ENCODE measurements at places on chromosomes 13 and 19.
A peak's percentile ranks its signal among the peaks of the same experiment; 100 is the strongest.

GRCh38 chr19:51246164-51246552 lies 4.7 kb upstream of the SIGLECL1 start:
- DNase-seq, result peak; percentile 6

DNA sequence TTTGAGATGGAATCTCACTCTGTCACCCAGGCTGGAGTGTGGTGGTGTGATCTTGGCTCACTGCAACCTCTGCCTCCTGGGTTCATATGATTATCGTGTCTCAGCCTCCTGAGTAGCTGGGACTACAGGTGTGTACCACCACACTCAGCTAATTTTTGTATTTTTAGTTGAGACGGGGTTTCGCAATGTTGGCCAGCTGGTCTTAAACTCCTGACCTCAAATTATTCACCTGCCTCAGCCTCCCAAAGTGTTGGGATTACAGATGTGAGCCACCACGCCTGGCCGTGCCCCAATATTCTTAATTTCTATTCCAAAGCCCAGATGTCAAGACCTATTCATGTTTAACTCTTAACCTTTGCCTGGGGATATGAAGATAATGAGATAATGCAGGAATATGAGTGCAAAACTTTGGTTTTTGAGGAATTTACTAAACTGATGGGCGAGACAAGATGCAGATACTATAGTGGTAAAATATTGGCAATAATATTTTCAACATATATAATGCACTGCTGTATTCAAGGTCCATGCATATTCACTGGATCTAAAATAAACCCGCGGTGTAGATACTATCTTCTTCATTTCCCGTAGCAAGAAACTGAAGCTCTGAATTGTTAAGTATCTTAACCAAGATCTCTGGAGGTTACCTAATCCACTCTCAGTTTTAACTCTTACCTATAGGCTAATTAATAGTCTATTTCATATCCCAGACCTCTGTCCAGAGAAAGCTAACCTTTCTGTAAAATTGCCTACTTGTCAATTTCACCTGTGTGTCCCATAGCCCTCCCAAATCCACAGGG lies 43.7 kb upstream of the HMGB1 start:
- DNase-seq, result no peak

DNA sequence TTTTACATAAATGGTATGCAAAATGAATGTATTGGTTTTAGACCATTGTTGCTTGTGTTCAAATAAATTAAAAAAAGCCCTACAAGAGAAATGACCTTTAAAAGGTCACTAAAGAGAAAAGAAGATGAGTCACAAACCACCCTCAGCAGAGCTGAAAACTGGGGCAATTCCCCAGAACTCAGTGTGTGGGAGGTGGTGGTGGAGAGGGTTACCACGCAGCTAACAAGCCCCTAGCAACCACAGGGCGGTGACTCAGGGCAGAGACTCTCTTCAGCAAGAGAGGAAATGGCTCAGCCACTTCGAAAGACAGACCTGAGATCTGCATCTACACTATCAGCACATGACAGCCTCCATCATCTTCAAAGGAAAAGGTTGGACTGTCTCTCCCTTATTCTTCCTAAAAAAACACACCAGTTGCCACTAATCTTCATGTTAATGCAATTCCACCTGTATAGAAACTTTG lies 29.4 kb upstream of the NDFIP2 start:
- DNase-seq, result peak; percentile 67

DNA sequence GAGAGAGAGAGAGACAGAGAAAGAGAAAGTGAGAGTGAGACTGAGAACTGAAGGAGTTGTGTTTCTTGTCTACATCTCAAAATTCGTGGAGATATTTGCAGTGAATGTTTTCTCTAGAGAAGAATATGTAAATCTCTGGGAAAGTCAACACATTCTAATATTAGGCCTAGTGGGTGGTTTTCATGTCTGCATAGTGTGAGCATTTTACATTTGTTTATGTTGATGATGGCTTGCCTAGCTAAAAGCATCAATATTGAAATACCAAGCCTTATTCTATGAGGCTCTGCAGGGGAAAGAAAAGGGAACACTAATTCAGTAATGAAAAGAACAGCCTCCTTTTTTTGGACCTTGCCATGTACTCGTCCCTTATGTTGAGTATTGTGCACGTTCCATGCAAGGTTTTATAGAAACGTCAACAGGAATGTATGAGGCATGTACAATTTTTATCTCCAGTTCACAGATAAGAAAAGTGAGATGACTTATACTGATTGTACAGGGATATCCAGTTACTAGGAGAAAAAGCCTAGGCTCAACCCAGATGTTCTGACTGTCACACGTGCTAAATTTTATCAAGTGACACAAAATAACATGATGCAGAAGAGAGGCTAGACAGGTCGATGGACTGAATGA lies 1288.9 kb upstream of the SLC10A2 start:
- DNase-seq, result no peak
